M059J (cell line): ENCODE measurements at places on chromosomes 12 and 14.
A peak's percentile ranks its signal among the peaks of the same experiment; 100 is the strongest.

- no peak for DNase-seq
Observed at GRCh38 chr14:95334044-95334443, 14.3 kb upstream of the CLMN start.

DNA sequence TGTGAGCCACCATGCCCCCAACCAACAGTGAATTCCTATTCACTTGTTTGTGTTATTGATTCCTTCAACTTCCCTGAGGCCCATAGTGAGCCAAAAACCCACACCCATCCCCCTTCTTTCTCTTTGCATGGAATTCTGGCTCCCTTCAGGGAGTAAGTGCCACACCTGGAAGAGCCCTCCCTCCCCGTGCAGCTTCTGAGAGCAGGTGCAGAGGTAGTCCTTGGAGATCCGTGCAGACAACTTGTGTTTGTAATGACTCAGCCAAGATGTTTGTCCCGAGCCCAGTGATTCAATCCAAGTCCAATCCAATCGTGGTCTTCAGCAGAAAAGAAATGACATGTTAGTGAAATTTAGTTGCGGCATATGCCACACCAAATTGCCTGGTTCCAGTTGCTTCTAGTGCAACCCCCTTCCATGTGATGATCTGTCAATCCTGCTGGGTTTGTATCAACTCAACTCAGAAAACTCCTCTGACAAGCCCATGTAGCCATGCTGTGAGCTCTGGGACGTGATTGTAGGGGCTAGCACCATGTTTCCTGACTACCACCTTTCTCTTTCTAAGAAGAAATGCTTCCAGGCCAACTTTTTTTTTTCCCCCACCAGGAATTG, 27.5 kb downstream of the GPRC5A start:
- DNase-seq = no peak

- no peak for DNase-seq
Observed at GRCh38 chr14:103737432-103738045, 21.9 kb downstream of the ZFYVE21 start.

- DNase-seq = no peak
Observed at GRCh38 chr14:103205541-103205906, 82.3 kb downstream of the TNFAIP2 start.

DNA sequence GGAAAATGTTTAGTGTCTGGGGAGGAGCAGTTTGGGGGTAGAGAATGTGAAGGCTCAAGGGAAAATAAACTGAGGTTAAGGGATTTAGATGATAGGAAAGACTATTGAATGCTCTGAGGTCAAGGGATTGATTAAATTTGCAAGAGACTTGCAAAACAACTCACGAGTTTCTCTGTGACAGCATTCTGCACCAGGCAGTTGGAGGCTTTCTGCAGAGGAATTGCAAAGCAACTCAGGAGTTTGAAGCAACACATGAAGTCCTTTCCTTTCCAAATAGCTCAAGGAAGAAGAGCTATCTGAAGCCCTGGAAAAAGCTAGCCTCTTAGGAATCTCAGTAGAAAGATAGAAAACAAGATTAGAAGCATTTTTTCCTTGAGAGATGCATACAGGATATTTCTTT, 23.9 kb downstream of the SLC7A8 start:
- DNase-seq = no peak

DNA sequence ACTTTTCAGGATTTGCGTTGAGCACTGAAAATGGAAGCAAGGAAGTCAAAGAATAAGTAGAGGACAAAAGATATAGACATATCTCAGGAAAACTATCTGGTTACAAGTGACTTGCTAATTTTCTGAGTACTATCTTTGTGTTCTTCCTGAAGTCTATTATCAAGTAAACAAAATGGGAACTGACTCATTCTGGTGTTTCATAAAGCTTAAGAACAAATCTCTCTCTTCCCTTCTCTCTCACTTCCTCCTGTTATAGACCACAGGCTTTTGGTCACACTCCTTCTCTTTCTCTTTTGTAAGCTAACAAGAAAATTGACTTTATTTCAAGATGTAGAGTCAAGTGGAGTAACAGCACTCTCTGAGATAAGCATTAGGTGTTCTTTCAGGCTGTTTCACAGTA, 406.6 kb upstream of the SYT1 start:
- peak; percentile 54 for DNase-seq

DNA sequence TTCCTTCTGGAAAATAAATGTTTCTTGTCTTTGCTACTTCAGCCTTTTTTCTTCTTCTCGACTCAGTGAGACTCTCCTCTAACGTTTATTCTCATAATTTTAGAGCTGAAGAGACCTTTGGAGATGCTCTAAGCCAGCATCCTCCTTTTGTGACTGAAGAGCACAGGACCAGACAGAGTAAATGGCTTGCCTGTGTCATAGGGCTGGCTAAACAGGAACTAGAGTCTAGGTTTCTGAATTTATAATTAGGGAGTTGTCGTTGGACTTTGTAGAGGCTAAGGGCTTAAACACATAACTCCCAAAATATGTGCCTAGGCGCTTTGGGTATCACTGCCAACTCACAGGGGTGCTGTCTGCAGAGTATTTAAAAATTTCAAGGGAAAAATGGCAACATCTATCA, 98.5 kb downstream of the FGD4 start:
- no peak for DNase-seq

DNA sequence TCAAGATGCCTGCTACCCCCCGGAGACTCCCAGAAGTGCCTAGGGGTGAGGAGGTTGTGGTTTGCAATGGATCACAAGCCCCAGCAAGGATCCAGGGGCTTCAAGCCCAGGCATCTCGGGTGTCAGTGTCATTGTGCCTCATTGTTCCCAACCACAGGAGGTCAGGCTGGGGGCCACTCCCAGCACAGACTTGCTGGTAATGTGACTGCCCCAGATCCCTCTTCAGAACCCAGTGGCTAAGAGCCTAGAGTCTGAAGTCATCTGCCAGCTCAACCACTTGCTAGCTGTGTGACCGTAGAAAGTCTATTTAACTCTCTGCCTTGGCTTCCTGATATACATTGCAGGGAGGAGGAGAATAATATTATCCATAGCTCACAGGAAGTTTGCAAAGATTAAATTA, 7.7 kb upstream of the ASB2 start:
- peak; percentile 65 for DNase-seq
